ENCODE measurements at places on chromosomes 5 and 9. TPM values are rescaled to one million over a fixed set of nuclear protein-coding genes. Genes with fewer than 3 reads are reported as not detected.

- no peak for DNase-seq
Measured at GRCh38 chr5:130452744-130453143, 548.5 kb downstream of the CHSY3 start.

DNA sequence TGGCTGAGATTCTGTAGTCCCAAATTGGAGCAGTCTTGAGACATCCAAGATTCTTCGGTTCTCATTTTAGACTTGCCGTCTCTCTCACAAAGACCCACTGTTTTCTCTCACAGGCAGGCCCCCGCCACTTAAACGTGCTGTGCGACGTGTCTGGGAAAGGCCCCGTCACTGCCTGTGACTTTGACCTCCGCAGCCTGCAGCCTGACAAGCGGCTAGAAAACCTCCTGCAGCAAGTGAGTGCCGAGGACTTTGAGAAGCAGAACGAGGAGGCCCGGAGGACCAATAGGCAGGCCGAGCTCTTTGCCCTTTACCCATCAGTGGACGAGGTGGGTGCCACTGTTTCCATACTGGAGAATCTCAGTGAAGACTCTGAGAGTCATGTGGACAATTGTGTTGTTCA lies 97.2 kb downstream of the DOCK8 start:
- no peak for DNase-seq

- no peak for DNase-seq
Measured at GRCh38 chr5:1366514-1366913, 21.6 kb upstream of the CLPTM1L start.

DNA sequence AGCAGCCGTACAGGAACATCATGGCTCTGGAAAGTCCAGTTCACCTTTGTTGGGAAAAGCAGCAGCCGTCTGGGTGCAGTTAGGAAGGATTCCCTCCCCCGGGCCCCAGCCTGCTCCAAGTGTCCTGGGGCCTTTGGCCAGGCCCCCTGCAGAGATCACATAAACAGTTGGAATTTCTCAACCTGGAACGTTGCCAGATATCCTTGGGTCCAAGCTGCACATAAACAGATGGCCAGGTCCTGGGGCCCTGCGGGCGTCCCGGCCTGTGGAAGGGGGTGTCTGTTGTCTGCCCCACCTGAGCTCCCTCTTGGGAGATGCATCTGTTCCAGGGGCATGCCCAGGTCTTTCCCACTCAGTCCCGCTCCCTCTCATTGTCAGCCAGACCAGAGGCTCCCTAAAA lies 92.7 kb downstream of the COL5A1 start:
- DNase-seq = no peak

Gene IFNA13
- not detected for total RNA-seq

Gene FGD3
- total RNA-seq = 1.4 TPM

Gene ZNF454
- 0.88 TPM for total RNA-seq

Gene WHRN
- 7.4 TPM for total RNA-seq

Gene TMEM161B
- total RNA-seq = 13.8 TPM

Data from H1 (cell line).